Heart left ventricle (tissue), 16 donors: ENCODE measurements at places on chromosomes 6 and 20. TPM values are rescaled to one million over a fixed set of nuclear protein-coding genes. Genes with fewer than 3 reads are reported as not detected.

DNA sequence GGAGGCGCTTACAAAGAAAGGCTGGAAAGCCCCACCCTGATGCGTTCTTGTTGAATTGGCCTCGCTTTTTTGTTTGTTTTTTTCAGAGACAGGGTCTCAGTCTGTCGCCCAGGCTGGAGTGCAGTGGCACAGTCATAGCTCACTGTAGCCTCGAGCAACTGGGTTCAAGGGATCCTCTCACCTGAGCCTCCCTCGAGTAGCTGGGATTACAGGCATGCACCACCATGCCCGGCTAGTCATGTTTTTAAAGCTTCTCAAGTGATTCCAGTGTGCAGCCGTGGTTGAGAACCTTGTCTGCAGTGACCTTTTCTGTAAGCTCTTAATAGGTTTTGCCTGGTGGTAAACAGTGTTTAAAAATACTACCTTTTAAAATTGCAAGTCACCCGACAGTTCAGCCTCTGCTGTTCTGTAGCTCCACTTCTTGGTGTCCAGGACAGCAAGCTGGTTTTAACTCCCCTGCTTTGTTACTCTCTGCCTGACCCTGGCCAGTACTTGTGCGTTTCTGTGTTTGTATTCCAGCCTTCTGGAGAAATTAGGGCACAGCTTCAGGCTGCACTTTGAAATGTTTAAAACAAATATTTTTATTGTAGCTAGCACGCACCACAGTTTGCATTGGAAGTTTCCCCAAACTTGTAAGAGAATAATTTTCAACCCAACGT lies 54.4 kb downstream of the KDM1B start:
- H3K36me3 ChIP-seq = peaks cover 69% of the 10 kb centered on the region
- no peaks in the 10 kb centered on the region for H3K4me1 ChIP-seq
- no peak overlapping the region for H3K4me3 ChIP-seq
- DNase-seq = no peak

GRCh38 chr20:46255440-46256104 lies 52.7 kb downstream of the CDH22 start:
- no peak overlapping the region for H3K27ac ChIP-seq
- peaks cover 14% of the 10 kb centered on the region for H3K27me3 ChIP-seq
- no peak overlapping the region for H3K4me3 ChIP-seq
- peak; percentile 88 for DNase-seq

Gene EPPIN
- not detected for total RNA-seq

Gene MTO1
- total RNA-seq = 32.2 TPM

Gene NKX2-4
- not detected for total RNA-seq
